ENCODE measurements at places on chromosomes 7 and 10.

DNA sequence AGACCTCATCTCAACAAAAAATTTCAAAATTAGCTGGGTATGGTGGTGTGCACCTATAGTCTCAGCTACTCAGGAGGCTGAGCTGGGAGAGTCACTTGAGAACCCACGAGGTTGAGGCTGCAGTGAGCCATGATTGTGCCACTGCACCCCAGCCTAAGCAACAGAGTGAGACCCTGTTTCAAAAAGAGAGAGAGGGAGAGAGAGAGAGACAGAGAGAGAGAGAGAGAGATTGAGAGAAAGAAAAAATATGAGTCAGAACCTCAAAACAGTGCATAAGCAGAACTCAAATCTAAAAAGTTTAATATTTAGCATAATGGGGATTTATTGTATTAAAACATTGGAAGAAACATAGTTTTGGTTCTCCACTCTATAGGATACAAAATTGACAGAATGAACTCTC, 17.5 kb upstream of the OTUD1 start:
- no peak for DNase-seq

DNA sequence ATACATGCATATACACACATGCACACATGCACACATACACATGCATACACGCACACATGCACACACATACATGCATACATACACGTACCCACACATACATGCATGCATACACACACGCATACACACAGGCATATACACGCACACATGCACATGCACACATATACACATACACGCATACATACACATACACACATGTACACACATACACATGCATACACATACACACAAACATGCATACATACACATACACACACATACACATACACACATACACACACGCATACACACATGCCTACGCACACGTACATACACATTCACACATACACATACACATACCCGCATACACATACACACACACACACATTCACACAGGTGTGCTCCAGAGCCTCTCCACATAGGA, 81.0 kb upstream of the KMT2E start:
- no peak for DNase-seq

GRCh38 chr7:106041140-106041717, 70.9 kb downstream of the SYPL1 start:
- DNase-seq, result no peak

DNA sequence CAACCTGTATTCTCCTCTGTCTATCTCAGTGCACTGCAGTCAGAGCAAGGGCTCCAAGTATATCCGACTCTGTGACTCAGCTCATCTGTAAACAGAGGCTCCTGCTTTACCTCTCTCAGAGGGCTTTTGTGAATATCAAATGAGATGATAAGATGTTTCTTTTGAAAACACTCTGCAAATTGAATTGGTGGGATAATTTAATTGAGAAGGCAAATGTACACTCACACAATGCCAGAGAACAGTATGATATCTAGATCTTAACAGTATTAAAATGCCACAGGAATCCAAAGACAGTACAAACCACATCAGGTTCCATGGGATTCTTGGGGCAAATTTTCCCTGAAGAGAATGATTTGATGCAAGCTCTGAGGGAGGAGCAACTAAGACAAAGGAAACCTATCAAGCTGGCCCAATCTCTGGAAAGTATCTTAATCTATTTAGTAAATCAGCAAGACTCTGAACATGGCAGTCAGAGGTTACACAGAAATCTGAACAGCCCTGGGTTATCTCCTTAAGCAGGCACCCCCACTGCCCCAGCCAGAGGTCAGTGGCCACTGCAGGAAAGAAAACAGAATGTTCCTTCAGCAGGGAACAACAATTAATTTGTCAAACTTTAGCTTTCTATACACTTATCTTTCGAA, 45.9 kb downstream of the DOCK4 start:
- no peak for DNase-seq

GRCh38 chr7:5172196-5172775, 17.7 kb upstream of the WIPI2 start:
- no peak for DNase-seq

- DNase-seq, result no peak
Measured at GRCh38 chr10:96667401-96667800, 52.9 kb downstream of the PIK3AP1 start.

- no peak for DNase-seq
Measured at GRCh38 chr10:505419-505818, 184.0 kb downstream of the DIP2C start.

DNA sequence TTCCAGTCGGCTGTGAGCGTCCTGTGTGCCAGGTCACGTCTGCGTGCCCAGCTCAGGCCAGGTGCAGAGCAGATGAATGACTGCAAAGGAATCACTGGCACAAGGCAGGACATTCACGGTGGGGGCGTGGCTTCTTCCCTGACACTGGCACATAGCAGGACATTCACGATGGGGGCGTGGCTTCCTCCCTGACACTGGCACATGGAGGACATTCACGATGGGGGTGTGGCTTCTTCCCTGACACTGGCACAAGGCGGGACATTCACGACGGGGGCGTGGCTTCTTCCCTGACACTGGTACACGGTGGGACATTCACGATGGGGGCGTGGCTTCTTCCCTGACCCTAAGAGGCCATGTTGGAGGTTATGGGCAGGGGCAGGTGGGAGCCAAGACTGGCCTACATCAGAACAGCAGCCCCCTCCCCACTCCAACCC, 64.3 kb downstream of the MYL10 start:
- DNase-seq, result no peak

GRCh38 chr7:128163473-128163872, 77.6 kb upstream of the LEP start:
- no peak for DNase-seq

- DNase-seq, result no peak
Measured at GRCh38 chr10:73856261-73856660, 18.1 kb downstream of the CAMK2G start.

GRCh38 chr10:110005719-110006118, 2.1 kb upstream of the ADD3 start:
- no peak for DNase-seq

DNA sequence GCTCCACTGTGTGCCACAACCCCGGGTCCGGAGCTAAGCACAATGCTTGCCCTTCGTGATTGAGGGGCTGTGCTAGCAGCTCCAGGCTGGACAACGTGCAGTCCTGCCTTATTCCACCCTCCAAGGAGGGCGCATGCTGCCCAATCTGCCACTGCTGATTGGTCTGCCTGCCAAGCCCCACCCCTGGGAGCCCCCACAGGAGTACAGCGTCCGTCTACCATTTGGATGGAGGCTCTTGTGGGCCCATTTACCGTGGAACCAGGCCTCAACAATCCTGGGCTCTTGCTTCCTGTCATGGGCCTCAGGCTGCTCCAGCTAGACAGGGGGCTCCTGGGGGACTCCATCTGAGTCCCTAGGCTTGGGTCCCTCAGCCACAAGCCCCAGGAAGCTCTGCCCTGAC, 173.3 kb downstream of the SLIT1 start:
- DNase-seq, result no peak

- no peak for DNase-seq
Measured at GRCh38 chr7:129351320-129351719, 82.9 kb upstream of the STRIP2 start.

GRCh38 chr7:108724251-108725100, 154.8 kb downstream of the DNAJB9 start:
- DNase-seq, result no peak

DNA sequence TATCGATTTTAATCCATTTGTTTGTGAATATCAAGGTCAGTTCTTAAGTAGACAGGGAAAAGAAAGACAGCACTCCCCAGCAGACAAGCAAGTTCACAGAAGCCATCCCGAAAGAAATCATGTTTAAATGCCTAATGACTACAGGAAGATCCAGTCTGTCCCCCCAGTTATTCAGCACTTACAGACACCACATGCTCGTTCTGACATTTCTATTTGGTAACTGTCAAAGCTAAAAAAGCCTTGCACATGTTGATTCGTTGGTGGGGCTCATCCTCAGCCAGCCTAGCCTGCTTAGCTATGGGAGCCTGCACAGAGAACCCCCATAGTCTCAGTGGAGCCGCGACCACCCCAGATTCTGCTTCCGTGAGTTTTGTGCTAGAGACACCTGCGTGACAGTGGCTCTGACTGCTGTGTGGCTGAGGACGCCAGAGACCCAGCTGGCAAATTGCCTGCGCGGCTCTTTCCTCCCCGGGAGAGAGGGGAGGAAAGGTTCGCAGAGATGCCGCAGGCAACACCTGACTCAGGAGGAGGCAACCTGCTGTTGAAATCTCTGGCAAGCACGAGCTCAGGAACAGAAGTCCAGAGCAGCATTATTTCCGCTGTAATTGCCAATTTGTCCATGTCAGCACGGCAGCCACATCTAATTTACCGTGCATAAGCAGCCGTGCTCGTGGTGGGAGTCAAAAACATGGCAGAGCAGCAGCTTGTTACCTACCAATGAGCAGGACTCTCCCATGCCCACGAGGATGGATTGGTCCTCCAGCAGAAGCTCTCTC, 194.2 kb downstream of the GPAM start:
- no peak for DNase-seq

DNA sequence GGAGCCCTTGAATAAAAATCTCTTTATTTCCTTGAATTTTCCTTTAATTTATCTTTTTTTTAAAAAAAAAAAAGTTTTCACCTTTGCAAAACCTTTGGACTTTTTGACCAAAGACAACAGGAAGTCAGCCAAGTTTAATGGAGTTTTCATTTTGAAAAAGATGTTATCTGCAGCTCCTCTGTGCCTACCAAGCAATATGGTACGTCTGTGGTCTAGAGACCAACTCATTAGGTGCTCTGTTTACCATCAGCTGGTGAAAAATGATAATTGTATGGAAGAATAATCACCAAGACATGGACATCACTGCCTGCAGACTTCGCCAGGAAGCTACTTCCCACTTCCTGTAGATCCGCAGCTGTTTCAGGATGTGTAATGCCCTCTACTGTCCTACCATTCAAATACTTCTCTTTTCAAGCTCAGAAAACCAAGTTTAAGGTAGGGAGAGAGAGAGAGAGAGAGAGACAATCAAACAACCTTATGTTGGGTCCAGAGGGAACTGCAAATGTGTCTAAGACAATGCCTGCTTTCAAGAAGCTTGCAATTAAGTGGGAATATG, 18.7 kb downstream of the PLXNA4 start:
- DNase-seq, result no peak

DNA sequence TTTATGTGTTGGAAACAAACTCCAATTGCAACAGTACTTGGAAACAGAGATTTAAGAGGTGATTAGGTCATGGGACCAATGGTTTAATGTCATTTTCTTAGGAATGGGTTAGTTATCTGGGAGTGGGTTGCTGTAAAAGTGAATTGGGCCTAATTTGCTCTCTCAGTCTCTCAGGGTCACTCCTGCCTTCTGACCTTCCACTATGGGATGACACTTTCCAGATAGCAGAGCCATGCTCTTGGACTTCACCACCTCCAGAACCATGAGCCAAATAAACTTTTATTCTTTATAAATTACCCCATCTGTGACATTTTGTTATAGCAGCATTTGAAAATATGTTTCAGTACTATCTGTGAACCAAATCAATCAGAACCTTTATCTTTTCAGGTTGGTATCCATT, 1509.1 kb downstream of the REEP3 start:
- no peak for DNase-seq

DNA sequence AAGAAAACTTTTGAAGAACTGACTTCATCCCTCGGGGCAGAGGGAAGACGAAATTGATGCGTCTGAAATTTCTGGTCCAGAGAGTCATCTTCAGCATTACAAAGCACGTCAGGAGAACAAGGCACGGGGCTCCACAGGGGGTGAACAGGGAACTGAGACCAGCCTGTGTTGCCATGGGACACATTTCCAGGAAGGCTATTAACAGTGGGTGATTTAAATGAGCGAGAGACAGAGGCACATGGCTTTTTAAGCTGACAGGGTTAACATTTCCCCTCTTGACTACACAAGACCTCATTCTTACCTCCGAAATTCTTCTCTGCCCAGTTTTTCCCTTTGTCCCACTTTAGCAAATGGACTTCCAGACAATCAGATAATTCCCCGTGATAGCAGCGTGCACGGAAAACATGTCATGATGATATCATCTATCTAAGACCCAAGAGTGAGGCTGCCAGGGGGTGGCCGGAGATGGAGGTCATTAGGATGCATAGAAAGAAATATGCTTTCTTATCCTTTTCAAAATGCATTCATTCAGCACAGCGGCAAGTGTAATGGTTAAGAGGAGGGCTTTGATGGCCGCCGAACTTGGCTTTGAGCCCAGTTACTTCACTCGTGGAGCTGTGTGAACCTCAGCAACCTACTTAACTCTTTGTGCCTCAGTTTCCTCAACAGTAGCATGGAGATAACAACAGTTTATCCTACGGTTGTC, 248.0 kb downstream of the PRPF18 start:
- no peak for DNase-seq

DNA sequence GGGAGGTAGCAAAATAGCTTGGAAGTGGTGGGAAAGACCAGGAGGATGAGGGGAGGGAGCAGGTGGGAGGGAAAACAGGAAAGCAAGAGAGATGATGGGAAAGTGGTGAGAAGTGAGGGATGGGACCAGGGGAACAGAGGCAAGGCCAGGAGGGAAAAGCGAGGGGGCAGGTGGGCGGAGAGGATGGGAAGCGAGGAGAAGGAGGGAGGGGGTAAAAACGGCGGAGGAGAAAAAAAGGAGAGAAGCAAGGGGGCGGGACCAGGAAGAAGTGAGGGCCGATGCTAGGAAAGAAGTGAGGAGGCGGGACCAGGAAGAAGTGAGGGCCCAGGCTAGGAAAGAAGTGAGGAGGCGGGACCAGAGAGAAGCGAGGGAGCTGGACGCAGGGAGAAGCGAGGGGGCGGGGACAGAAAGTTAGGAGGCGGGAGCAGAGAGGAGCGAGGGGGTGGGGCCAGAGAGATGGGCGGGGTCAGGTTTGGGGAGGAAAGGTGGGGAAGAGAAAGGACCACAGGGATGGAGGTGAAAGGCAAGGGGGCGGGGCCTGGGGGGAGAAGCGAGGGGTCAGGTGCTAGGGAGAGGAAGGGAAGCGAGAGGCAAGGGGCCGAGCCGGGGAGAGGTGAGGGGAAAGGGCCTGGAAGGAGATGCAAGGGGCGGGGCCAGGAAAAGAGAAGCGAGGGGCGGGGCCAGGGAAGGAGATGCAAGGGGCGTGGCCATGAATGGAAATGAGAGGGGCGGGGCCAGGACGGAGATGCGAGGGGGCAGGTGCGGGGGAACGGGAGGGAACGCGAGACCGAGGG, 984 bp downstream of the SMURF1 start:
- DNase-seq, result peak; percentile 72

- no peak for DNase-seq
Measured at GRCh38 chr10:84334811-84335210, 6.4 kb downstream of the CCSER2 start.

GRCh38 chr7:1241603-1242255, 9.1 kb downstream of the UNCX start:
- no peak for DNase-seq

DNA sequence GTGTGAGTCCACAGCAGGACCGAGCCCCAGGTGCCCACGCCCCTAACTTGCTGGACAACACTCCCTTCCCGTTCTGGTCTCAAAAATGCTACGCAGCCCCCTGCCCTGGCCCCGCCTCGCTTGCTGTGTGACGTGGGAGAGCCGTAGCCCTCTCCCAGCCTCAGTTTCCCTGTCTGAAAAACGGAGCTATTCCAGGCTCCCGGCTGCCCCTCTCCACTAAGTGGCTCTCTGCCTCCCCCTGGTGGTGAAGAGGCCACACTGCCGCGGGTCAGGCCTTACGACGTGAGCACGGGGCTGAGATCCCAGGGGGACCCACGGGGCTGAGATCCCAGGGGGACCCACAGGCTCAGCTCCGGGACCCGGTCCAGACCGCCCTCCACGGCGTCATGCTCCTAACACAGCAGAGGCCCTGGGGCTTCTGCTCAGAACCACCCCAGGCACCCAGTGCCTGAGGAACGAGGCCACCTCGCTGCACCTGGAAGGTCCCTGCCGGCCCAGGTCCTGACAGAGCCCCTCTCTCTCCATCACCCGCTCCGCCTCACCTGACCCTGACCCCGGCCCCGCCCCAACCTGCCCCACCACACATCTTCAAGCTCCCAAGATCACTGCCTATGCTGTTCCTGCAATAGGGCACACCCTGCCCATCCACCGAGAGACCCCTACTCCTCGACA, 26.7 kb downstream of the MICALL2 start:
- DNase-seq, result peak; percentile 88
